CD4-positive, alpha-beta T cell treated with Interleukin-10 for 1 hour (primary cell): ENCODE measurements at places on chromosomes 16 and 17.

GRCh38 chr17:2542456-2542855 is 30.8 kb upstream of the METTL16 start:
- no peak for DNase-seq

GRCh38 chr16:23504453-23505179 is 5.7 kb downstream of the GGA2 start:
- peak; percentile 66 for DNase-seq

- no peak for DNase-seq
Measured at GRCh38 chr16:69064124-69064763, 41.2 kb upstream of the HAS3 start.

GRCh38 chr16:88817785-88818574 is 6.3 kb upstream of the APRT start:
- no peak for DNase-seq

DNA sequence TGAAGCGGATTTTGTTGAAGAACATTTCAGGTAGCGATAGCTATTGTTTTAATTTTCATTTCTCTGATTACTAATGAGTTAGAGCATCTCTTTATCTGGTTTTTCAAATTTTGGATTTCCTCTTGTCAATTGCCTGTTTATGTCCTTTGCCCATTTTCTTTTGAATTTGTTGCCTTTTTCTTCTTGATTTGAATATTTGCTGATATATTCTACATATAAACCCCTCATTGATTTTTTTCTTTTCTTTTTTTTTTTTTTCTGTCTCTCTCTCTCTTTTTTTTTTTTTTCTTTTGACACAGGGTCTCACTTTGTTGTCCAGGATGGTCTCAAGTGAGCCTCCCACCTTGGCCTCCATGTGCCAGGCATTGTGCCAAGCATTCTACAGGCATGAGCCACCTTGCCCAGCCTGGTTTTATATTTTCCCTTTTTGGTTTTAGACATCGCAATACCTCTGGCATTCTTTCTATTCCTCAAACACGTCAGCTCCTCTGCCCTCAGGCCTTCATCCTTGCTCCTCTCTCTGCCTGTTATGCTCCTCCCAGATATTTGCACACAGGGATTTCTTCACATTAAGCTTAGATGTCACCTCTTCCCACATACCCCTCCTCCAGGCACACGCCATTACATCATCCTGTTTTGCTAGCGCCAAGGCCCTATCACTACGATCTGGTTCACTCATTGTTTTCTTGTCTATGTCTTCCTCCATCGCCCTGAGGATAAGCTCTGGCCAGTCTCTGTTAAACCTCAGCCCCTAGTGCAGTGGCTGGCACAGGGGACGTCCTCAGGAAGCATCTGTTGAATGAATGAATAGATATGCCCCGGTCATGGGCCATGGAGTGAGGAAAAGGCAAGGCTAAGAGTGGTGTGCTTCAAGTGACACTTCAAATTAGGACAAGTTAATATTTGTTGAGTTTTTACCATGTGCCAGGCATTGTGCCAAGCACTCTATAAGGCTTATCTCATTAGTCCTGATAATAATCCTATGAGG is 8.6 kb downstream of the SARM1 start:
- DNase-seq, result no peak

- DNase-seq, result no peak
Measured at GRCh38 chr17:80940171-80941123, 51.2 kb upstream of the CHMP6 start.

GRCh38 chr16:88843256-88843655 is 13.5 kb downstream of the GALNS start:
- no peak for DNase-seq

DNA sequence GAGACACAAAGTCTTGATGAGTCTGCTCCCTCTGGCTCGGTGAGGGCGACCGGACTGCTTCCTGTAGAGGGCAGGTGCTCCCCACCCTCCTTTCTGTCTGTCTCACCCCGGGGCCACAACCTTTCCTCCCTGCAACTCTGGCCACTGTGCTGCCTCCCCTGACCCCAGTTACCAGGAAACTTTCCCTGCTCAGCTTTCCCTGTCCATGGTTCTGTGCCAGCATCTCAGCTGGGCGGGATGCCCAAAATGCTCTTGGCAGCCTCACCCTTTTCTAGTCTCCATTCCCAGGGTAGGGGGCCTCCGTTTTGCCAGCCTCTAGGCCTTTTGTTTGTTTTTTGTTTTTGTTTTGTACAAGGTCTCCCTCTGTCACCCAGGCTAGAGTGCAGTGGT is 1.4 kb downstream of the PLD2 start:
- DNase-seq, result no peak

GRCh38 chr17:75090871-75091854 is 3.4 kb downstream of the SLC16A5 start:
- no peak for DNase-seq
